ENCODE measurements at places on chromosomes 7 and 10.

DNA sequence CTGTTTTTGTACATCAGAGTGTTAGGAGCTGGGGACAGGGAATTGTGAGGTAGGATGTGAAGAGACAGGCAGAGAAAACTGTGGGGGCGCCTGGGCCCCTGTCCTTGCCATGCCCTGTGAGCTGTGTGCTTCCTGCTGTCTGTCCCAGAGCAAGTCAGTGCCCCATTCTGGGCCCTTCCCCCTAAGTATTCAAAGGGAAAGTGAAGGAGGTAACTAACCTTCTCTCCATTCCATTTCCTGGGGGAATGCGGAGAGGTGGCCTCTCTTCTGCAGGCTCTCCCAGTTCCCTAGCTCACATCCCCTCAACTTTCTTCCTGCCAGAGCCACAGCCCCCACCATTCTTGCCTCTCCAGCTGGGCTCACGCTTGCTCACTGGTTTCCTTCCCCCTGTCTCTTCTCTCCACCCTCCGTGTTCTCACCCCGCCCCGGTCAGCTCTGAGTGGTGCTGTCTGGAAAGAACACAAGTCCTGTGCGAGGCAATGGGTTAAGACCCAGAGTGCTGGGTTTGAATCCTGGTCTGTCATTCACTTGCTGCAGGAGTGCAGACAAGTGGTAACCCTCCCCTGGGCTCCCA is 9.7 kb upstream of the VSIR start:
- no peak for DNase-seq

DNA sequence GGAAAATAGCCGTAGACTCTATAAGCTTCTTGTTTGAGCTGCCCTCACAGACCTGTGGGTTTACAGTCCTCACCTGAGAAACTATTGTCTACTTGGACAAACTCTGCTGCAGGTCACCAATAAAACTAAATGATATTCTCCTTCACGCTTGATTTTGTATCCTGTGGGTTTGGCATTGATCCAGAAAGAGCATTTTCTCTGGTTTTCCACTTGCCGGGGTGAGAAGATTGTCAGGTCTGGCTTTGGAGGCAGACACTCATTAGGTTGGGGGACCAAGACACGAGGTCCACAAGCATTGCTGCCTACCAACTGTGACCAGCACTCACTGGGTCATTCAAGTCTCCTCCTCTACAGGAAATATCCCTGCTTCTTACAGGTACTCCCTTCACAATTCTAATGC is 68.5 kb downstream of the CDC14C start:
- no peak for DNase-seq

- no peak for DNase-seq
These were observed 58.3 kb downstream of the MKX start for GRCh38 chr10:27687326-27687725.

GRCh38 chr10:59670269-59670668 is 39.4 kb downstream of the SLC16A9 start:
- DNase-seq: no peak

- DNase-seq: no peak
These were observed 73.7 kb downstream of the CTBP2 start for GRCh38 chr10:125086691-125087090.

- no peak for DNase-seq
These were observed 61.0 kb downstream of the MET start for GRCh38 chr7:116732788-116733694.

- DNase-seq: no peak
These were observed 39.7 kb downstream of the CACNB2 start for GRCh38 chr10:18179891-18180290.

- no peak for DNase-seq
These were observed 302.9 kb upstream of the ZMIZ1 start for GRCh38 chr10:78765726-78766335.

GRCh38 chr7:41217306-41217705 is 485.6 kb downstream of the INHBA start:
- DNase-seq: no peak
